Left ventricle myocardium superior (tissue), 1 donor: ENCODE measurements at places on chromosomes 16 and 17.

DNA sequence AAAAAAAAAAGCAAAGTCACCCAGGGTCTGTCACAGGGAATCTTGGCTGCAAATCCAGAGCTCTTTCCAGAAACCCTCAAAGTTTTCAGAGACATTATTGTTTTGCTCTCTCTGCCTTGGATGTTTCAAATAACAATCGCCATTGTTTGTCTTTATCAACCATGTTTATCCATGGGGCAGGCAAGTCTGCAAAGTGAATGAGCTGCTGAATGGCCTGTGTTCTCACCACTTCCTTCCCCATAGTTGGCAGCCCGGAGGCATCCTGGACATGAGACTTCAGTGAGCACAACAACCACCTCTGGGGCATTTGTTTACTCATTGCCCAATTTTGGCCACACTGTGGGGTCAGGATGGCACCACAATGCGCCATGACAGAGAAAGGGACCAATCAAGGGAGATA, 53.1 kb upstream of the USP7 start:
- no peak for DNase-seq

GRCh38 chr17:46796524-46796923, 22.0 kb downstream of the WNT3 start:
- no peak for DNase-seq

DNA sequence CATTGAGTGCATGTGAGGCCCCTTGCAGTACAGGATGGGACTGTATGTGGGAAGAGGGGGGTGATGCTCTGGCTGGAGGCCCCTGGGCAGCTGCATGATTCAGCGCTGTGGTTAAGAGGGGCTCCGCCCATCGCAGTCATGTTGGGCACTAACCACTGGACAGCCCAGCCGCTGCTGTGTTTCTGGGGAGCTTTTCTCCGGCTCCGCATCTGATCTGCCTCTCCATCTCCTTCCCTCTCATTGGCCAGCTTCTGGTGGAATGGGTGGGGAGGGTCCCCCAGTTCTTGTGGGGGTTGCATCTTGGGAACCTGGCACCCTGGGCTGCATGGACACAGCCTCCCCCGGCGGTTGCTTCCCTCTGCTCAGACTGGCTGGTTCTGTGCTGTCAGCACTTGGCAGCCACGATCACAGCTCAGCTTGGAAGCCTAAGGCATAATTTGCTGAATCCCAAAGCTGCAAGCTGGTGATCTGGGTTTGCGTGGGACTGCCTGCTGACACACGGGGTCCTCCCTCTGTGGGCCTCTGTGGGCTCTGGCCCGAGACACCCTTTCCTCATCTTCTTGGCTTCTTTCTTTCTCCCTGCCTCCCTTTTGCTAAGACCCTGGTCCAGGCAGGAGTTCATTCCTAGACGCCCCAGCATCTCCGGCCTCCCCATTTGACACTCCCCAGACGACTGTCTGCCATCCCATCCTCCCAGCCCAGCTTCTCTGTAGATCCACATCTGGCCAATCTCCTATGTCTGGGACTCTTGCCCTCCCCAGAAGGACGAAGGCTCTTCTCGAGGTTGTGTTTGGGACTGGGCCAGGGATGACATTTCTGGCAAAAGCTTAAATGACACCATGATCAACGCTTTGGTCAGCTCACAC, 168.3 kb downstream of the SEC14L1 start:
- peak; percentile 57 for DNase-seq

GRCh38 chr16:5851393-5851982, 753.9 kb upstream of the EEF2KMT start:
- no peak for DNase-seq

DNA sequence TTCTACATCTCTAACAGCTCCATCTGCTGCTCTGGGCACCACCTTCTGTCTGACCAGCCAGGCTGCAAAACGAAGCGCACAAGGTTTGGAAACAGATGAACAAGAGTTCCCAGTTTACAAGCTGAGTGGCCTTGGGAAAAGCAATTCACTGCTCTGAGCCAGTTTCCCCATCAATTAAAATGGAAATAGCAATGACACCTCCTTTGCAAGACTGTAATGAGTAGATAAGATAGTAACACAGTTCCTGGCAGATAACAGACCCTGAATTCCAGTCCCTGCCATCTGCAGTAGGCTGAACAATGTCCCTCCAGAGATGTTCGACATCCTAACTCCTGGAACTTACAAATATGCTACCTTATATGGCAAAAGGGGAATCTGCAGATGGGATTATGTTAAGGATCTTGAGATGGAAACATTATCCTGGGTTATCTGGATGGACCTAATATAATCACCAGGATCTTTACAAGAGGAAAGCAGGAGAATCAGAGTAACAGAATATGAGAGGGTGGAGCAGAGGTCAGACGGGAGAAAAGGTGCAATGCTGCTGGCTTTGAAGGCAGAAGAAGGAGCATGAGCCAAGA, 27.9 kb downstream of the CPPED1 start:
- no peak for DNase-seq

GRCh38 chr16:8768692-8769091, 28.7 kb downstream of the TMEM186 start:
- no peak for DNase-seq

GRCh38 chr16:84823926-84824325, 4.1 kb downstream of the CRISPLD2 start:
- no peak for DNase-seq

DNA sequence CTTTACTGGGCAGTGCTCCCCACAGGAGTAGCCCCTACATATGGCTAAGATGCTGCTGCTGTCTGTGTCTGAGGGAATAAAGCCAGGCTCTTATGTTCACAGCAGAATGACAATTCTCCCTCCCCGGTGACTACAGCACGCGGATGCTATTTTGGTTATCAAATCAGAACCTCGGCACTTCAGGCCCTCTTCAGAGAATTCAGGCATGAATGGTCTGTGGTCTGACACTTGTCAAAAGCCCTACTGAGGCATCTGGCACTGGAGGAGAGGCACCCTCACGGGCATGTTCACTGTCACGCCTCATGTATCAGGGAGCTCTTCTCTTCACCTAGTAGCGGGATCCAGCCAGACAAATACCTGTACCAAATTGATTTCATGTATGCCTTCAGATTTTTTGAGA, 30.4 kb downstream of the KIAA0513 start:
- no peak for DNase-seq

DNA sequence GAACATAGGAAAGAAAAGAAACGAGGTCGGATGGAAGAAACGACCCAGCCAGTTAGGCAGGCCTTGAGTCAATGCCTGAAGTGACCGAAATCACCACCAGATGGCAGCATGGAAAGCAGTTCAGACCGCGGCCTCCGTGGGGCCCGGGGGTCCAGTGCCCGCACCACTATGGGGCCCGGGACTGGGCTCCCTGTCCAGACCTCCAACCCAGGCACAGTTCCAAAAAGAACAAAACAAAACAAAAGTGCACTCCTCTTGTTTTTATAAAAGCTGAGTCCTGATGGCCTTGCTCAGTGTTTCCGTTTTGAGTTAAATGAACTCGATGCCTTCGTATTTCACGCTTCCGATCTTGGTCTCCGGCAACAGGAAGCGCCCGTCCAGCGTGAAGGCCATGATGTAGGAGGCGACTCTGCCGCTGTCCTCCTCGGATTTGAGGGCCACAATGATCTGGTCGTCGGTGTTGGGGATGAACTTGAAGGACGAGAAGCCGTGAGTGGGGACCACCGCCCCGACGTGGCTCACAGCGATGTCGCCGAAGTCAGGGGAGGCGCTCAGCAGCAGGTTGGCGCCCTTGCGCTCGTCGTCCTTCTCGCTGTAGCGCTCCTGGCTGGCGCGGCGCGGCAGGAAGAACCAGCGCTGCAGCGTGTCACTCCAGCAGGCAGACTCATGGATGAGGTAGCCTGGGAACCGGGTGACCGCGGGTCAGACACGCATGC, 13.7 kb upstream of the LGALS3BP start:
- peak; percentile 57 for DNase-seq

DNA sequence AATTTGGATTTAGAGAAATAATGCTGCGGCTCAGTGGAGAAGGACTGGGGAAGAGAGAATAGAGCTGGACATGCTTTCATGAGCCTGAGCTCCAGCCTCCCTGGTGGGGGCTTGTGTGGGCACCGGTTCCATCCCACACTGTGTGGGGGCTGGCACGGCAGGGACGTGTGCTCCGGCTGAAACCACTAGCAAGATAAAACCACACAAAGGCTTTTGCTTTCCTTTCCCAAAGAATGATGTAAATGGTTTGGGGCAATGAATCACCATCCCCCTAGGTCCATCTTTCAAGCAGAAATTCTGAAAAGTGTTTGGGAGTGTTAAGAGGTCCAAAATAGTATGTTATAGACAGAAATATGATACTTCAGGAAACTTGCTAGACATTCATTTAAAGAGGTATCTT, 77.0 kb downstream of the CDH11 start:
- DNase-seq: no peak

- no peak for DNase-seq
Observed at GRCh38 chr17:81511554-81511803, 1.1 kb downstream of the ACTG1 start.

GRCh38 chr16:10466313-10466712, 80.5 kb downstream of the ATF7IP2 start:
- DNase-seq: no peak

- peak; percentile 59 for DNase-seq
Observed at GRCh38 chr17:74757931-74758847, 9.8 kb downstream of the NHERF1 start.

GRCh38 chr16:30539000-30539964, 4.6 kb upstream of the ZNF747 start:
- peak; percentile 75 for DNase-seq

- DNase-seq: no peak
Observed at GRCh38 chr16:20114356-20114755, 40.7 kb upstream of the GPR139 start.

DNA sequence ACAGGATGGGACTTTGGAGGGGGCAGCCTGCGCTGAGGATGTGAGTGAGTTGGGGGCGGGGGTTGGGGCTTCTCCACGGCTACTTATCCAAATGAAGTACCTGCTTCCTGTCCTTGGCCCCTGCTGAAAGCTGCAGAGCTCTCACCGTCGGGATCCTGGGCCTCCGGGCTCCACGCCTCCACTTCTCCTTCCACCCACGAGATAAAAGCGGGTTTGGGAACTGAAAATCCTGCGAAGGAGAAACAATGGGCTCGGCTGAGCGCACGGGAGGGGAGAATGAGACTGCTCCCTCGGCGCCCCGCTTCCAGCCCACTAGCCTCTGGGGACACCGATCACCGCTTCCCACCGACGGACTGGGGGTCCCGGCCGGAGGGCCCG, 486 bp downstream of the ZNF785 start:
- no peak for DNase-seq

DNA sequence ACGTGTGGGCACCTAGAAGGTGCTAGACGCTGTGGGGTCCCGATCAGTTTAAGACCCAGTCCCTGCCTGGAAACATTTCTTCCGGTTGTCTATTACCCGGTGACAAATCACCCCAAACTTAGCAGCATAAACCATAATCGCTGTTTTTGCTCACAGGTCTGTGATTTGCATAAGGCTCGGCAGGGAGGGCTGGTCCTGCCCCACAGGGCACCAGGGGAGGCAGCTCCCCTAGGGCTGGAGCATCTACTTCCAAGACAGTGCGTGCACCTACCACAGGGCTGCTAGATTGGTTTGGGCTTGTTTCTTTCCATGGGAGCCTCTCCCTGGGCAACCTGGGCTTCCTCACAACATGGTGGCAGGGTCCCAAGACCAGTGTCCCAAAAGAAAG, 214.5 kb upstream of the CIBAR2 start:
- no peak for DNase-seq

DNA sequence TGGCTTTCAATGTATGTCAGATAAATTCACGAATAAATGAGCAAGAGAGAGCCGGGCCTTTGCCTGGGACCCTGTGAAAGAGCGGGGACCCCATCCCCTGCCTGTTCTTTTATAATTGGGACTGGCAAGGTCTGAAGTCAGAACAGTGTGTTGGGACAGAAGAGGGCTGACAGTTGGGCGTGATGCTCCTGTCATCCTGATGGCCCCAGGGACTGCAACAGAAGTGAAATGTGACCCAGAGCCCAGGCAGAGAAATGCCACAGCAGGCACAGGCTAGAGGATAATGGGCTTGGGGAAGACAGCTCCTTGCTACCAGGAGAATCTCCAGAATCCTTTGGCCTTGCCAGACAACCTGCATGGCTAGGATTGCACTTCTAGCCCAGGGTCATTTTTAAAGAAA, 37.9 kb downstream of the GSG1L start:
- DNase-seq: no peak

- DNase-seq: no peak
Observed at GRCh38 chr17:81535007-81535328, 6.8 kb downstream of the FSCN2 start.

- peak; percentile 52 for DNase-seq
Observed at GRCh38 chr17:75876190-75876937, 2.0 kb downstream of the TRIM47 start.

DNA sequence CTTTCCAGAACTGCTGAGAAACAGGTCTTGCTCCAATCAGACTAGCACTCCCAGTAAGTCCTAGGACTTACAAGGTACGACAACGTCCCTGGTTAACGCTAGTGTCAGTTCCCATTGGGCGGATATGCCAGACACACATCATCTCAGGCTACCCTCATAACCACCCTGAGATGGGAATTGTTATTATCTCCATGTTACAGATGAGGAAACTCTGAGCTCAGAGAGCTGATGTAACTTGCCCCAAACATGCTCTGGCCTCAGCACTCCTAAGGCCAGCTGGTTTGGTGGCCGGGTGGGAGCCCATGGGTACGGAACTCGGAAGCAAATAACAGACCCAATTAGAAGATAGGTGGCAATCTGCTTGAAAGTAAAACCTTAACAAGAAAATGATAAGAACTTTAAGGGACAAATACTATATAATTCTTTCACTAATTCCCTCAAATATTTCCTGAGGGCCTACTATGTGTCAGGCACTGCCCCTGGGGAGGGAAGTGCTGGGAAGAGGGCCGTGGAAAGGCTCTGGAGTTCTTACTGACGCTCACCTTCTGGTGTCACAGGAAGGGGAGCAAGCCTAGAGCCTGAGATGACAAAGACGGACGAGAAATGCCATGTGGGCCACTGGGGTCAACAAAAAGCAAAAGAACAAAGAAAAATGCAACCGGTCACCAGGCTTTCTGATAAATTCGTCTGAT, 6.9 kb downstream of the CREBBP start:
- DNase-seq: no peak

DNA sequence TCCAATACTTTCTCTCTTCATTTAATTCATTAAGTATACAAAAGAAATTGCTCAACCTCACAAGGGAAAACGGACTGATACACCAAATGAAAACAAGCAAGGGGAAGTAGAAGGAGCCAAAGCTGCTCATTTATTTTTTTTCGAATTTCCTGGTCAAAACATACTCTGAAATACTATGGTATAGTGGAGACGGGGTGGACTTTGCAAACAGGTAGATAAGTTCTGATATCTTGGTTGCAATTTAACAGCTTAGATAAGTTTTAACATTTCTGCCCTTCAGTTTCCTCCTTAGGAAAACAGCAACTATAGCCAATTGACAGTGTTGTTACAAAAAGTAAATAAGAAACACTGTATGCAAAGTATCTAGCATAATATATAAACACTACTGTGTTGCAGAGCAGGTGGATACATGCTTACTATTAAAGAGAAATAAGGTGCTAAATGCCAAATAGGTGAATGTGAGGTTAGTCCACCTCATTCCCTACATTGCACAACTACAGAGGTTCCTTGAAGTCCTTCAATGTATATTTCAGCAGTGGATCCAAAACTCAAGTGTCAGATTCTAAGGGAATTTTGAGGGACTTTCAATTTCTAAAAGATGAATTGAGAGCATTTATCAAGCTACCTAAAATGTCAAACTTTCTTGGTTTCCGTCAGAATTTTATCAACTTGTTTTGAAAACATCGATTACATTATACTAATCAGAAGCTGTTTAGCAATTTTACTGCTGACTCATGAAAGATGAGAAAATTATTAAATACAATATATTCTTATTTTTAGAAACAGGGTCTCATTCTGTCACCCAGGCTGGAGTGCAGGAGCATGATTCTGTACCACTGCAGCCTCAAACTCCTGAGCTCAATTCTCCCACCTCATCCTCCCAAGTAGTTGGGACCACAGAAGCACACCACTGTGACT, 11.0 kb downstream of the CCDC47 start:
- DNase-seq: no peak
